ENCODE measurements at places on chromosomes 1 and 21.

GRCh38 chr1:228058949-228059633 lies 23.4 kb upstream of the ARF1 start:
- no peak for DNase-seq

GRCh38 chr1:67171978-67172377 lies 5.7 kb downstream of the IL23R start:
- no peak for DNase-seq

GRCh38 chr1:182664296-182664695 lies 20.1 kb downstream of the RGS8 start:
- no peak for DNase-seq

- DNase-seq = no peak
These were observed 287.7 kb downstream of the HHAT start for GRCh38 chr1:210616356-210616755.

DNA sequence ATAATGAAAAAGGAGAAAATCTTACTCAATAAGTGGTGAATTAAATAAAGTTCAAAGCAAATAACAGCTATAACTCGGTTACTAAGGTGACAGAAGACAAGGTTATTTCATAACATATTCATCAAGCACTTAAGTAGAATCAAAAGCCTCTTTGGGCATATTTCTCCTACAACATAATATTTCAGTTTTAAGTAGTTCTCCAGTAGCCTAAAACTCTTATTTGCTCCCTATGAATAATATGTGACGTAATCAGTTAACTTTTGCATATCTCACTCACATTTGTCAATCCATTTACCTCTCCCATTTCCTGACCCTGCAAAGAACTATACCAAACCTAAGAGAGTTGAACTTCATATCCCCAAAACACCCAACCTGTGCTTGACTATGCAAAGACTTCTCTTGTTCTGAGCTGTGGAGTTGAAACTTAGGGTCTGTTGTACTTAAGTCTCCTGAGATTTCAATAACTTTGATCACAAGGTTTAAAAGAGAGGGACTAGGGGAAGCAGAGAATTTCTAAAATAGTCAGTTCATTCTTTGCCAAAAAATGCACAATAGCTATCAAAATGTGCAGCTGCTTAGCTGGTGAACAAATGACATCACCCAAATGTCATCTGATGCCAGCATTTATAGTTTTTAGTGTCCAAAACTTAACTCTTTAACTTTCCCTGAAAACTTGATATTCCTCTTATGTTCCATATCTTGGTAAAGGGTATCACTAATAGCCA lies 37.2 kb downstream of the TTLL7 start:
- DNase-seq = no peak

GRCh38 chr1:202016811-202017748 lies 6.7 kb downstream of the ELF3 start:
- no peak for DNase-seq

DNA sequence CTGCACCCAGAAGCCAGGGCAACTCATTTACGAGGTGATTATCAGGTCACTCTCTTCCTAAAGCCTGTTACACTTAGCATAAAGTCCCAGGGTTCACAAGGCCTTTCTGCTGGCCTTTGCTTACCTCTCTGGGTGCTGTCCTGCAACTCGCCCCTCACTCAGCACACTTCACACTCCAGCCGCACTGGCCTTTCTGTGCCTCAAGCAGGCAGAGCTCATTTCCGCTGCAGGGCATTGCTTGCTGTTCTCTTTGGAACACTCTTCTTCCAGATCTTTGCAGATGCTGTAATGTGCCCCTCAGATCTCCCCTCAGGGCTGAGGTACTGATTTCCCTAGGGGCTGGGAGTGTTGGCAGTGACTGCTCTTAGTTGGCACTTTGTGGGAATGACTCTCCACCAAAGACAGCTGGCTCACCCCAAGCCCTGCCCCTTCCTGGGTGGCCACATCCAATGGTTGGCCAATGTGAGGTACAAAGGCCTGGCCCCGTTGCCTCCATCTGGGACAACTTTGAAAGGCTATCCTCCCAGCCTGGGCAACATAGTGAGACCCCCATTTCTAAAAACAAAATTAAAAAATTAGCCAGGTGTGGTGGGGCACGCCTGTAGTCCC lies 50.8 kb upstream of the SSBP3 start:
- DNase-seq = no peak

GRCh38 chr1:34065498-34065897 lies 99.5 kb downstream of the CSMD2 start:
- DNase-seq = no peak

DNA sequence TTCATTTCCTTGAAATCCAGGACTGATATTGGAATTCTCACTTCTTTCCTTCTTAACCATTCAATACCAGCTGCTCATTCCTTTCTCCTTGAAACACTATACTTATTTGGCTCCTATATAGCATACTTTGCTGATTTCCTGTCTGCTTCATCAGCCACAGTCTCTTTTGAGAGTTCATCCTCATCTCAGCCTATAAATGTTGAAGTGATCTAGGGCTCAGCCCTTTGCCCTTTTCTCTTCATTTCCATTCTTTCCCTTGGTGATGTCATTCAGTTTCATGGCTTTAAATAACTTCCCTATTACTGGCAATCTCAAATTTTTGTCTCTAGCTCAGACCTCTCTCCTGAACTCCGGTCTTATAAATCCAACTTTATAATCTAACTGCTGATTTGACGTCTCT lies 24.1 kb upstream of the RABGAP1L start:
- DNase-seq = no peak

Data from HuH-7.5 (cell line).